CD14-positive monocyte (primary cell): ENCODE measurements at places on chromosomes 3 and 15. TPM values are rescaled to one million over a fixed set of nuclear protein-coding genes. Genes with fewer than 3 reads are reported as not detected.

DNA sequence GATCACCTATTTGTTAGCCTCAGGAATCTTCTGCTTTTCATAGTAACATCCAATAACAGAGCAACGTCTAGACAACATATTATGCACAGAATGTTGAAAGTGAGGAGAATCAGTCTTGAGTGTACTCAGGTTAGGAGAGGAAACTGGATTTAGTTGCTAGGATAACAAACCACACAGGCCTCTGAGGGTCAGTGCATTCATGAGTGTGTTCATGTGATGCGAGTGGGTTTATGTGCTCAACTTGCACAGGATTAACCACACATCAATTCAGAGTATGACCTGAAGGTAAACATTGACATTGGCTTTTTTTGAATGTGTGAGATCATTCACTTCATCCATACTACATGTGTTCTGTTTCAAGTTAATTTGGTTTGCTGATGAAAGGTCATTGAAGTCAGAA, 287.6 kb downstream of the DIPK2A start:
- no peak overlapping the region for H3K4me3 ChIP-seq
- H3K4me1 ChIP-seq: no peaks in the 10 kb centered on the region
- H3K36me3 ChIP-seq: no peaks in the 10 kb centered on the region
- H3K27ac ChIP-seq: no peak overlapping the region
- H3K27me3 ChIP-seq: peaks cover 2% of the 10 kb centered on the region
- DNase-seq: no peak

GRCh38 chr3:146313746-146314111, 62.8 kb upstream of the PLSCR4 start:
- H3K4me1 ChIP-seq: no peaks in the 10 kb centered on the region
- no peaks in the 10 kb centered on the region for H3K36me3 ChIP-seq
- H3K27ac ChIP-seq: no peak overlapping the region
- H3K4me3 ChIP-seq: no peak overlapping the region
- no peak for DNase-seq

GRCh38 chr3:24454393-24454792, 40.3 kb downstream of the THRB start:
- no peaks in the 10 kb centered on the region for H3K36me3 ChIP-seq
- H3K27me3 ChIP-seq: no peaks in the 10 kb centered on the region

GRCh38 chr3:177281292-177282118, 84.2 kb upstream of the TBL1XR1 start:
- H3K4me1 ChIP-seq: peaks cover 37% of the 10 kb centered on the region
- peak overlapping the region; percentile 20 for H3K4me3 ChIP-seq
- H3K27ac ChIP-seq: peak overlapping the region; percentile 65
- no peaks in the 10 kb centered on the region for H3K36me3 ChIP-seq

DNA sequence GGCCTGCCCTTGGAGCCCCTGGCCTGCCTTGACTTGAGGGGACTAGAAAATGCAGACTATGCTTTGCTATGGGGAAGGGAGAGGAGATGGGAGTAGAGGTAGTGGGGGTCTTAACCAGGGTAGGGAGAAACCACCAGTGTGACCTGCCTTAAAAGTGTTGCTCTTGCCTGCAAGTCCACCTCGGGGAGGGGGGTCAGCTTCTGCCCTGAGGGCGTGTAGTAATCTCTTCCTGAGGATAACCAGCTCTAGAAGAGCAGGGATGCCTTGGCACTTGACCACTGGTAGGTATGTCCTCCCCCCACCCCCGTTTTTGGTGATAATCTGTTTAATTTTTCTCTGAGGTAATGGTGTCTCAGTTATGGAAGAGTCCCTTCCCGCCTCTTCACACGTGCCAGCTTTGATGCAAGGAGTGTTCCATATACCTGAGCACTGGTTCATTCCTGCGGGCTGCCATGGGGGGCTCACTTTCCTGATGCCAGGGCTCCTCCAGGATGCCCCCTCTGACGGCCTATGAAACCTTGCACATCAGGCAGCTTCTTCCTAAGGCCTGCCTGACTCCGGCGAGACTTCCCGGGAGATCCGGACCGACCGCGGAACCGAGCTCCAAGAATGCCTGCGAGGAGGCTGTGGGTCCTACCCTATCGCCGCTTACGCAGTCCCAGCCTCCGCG, 780 bp upstream of the P4HTM start:
- DNase-seq: no peak
- H3K27ac ChIP-seq: peak overlapping the region; percentile 75
- peaks cover 30% of the 10 kb centered on the region for H3K36me3 ChIP-seq
- H3K27me3 ChIP-seq: no peaks in the 10 kb centered on the region
- H3K4me3 ChIP-seq: peak overlapping the region; percentile 83
- H3K4me1 ChIP-seq: peaks cover 21% of the 10 kb centered on the region

DNA sequence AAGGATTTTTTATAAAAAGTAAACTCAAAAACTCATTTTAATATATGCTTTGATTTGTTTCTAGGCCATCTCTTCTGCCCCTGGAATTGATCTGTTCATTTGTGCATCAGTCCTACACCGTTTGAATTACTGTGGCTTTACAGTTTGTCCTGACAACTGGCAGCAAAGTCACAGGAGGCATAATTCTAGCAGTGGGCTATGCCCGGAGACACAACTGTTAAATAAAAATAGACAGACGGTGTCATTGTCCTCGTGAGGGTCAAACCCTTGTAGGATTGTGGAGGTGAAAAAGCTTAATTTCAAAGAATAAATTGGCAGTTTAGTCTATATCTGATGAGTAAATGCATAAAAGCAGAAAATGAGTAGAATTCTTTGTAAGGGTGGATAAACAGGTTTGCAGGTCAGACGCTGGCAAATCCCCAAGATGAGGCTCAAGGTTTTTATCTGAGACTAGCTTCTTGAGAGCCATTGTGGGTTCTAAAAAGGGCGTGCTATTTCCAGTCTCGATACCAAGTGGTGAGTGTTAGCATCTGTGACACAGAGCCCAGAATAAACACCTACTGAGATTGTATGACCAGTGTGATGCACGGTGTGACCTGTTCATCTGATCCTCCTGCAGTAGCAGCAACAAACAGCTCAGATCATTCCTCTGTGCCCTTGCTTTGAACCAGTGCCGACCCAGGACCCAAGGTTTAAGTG, 51.5 kb upstream of the SLCO3A1 start:
- H3K27ac ChIP-seq: no peak overlapping the region
- H3K27me3 ChIP-seq: no peaks in the 10 kb centered on the region
- DNase-seq: no peak
- H3K4me1 ChIP-seq: no peaks in the 10 kb centered on the region
- no peaks in the 10 kb centered on the region for H3K36me3 ChIP-seq
- no peak overlapping the region for H3K4me3 ChIP-seq

GRCh38 chr3:46027736-46028397, 584 bp upstream of the XCR1 start:
- H3K27ac ChIP-seq: no peak overlapping the region
- no peaks in the 10 kb centered on the region for H3K36me3 ChIP-seq
- no peak for DNase-seq
- peaks cover 17% of the 10 kb centered on the region for H3K4me1 ChIP-seq
- no peaks in the 10 kb centered on the region for H3K27me3 ChIP-seq
- H3K4me3 ChIP-seq: no peak overlapping the region

FAM174B gene
- 3.2 TPM for polyA plus RNA-seq

GRK7 gene
- 0.07 TPM for polyA plus RNA-seq

DNA sequence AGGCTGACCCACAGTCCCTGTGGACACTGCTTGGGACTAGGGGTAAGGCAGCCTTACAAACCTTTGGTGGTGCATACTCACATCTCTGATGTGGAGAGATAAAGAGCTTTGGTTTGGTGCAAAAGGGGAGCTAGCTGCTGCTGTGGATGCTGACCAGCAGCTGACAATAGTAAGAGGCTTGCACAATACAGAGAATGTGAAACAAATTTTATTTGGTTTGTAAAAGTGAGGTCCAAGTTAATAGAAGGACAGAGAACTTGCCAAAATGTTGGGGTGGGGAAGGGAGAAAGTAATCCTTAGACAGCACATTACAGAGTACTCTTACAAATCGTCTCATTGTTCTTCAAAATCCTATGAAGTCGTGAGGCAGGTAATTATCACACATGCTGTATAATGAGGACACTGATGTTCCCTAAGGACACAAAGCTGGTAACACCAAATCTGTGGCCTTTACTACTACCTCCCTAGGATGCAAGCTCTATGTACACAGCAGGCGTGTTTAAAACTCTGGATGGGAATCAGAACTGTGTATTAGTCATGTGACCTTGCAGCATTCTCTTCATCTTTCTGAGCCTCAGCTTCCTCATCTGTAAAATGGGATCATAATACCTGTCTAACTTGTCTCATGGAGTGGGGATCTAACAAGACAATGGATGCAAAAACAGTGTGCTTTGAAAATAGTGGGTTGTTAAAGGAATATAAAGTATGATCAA, 21.6 kb downstream of the ARHGAP31 start:
- peaks cover 13% of the 10 kb centered on the region for H3K4me1 ChIP-seq
- H3K4me3 ChIP-seq: no peak overlapping the region
- H3K27ac ChIP-seq: no peak overlapping the region
- peaks cover 6% of the 10 kb centered on the region for H3K36me3 ChIP-seq
- no peaks in the 10 kb centered on the region for H3K27me3 ChIP-seq

DNA sequence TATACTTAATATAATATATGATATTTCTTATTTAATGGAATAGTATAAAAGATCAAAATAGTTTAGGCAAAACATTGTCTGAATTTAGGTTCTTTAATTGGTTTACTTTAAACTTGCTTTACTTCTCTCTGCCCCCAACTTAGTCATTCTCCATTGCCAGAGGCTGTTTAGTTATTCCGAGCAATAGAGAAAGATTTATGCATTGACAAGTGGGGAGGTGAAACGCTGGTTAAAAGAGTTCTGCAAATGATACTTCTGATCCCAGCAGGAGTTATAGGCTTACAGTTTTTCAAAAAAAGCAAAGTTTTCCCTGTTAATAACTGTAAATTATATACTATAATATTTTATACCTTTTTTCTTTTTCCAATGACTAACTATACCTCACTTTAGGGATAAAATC, 145.4 kb downstream of the EPHA3 start:
- no peak for DNase-seq
- no peaks in the 10 kb centered on the region for H3K27me3 ChIP-seq
- H3K36me3 ChIP-seq: no peaks in the 10 kb centered on the region

GOLGA8Q gene
- polyA plus RNA-seq: not detected
